SJSA1 (cell line): ENCODE measurements at places on chromosomes 3 and 15. TPM values are rescaled to one million over a fixed set of nuclear protein-coding genes. Genes with fewer than 3 reads are reported as not detected.

IL5RA gene
- total RNA-seq = not detected in 2 replicates

SERINC4 gene
- total RNA-seq = not detected in 2 replicates

ALDH1L1 gene
- not detected in 2 replicates for total RNA-seq

NMNAT3 gene
- not detected in 2 replicates for total RNA-seq

XCR1 gene
- not detected in 2 replicates for total RNA-seq
